ENCODE measurements at places on chromosomes 6 and 20.

DNA sequence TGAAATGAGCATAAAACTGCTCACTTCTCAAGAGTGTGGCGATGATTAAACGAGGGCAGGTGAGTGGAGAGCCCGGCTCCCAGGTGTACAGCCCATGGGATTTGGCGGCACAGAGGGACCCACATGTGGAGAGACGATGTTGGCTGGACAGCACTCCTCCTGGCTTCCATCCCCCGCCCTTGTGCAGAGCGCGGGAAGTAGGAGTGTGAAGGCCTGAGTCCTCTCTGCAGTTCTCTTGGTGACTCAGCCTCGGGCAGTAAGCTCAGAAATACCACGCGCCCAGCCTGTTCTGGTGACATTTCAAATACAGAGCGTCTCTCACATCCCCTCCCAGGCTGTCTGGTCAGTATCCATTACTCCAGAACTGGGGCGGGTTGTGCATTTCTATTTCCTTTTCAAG is 94.2 kb upstream of the SRSF6 start:
- no peak for DNase-seq

DNA sequence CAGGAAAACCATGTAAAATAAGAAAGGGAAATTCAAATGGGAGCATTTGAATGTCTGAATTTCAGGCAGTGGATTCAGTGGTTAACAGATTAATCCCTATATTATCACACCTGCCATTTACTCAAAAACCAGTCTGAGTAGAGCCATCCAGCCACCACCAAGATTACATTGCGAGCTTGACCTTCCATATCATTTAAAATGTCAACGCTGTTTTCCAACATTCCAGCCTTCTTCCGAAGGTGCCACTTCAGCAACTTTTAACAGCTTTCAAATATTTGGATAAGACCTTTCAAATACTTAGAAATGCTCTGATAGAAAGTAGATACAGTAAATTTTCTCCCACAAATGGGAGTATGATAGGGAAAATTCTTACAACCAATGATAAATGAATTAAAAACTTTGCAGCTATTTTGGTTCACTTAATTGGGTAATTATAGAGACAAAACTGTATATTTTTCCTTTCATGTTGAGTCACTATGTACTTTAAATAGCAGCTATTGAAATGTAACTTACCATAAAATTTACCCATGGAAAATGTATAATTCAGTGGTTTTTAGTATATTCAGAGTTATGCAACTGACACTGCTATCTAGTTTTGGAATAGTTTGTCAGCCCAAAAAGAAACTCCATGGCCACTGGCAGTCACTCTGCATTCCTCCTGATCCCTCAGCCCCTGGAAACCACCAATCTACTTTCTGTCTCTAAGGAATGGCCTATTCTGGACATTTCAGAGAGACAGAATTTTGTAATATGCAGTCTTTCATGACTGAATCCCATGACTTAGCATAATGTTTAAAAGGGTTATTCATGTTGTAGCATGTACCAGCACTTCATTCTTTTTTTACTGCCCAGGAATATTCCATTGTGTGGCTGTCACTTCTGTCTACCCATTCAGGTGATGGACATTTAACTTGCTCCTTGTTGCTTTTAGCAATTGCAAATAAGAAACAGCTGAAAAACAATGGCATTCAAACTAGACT is 21.5 kb downstream of the EZR start:
- no peak for DNase-seq

DNA sequence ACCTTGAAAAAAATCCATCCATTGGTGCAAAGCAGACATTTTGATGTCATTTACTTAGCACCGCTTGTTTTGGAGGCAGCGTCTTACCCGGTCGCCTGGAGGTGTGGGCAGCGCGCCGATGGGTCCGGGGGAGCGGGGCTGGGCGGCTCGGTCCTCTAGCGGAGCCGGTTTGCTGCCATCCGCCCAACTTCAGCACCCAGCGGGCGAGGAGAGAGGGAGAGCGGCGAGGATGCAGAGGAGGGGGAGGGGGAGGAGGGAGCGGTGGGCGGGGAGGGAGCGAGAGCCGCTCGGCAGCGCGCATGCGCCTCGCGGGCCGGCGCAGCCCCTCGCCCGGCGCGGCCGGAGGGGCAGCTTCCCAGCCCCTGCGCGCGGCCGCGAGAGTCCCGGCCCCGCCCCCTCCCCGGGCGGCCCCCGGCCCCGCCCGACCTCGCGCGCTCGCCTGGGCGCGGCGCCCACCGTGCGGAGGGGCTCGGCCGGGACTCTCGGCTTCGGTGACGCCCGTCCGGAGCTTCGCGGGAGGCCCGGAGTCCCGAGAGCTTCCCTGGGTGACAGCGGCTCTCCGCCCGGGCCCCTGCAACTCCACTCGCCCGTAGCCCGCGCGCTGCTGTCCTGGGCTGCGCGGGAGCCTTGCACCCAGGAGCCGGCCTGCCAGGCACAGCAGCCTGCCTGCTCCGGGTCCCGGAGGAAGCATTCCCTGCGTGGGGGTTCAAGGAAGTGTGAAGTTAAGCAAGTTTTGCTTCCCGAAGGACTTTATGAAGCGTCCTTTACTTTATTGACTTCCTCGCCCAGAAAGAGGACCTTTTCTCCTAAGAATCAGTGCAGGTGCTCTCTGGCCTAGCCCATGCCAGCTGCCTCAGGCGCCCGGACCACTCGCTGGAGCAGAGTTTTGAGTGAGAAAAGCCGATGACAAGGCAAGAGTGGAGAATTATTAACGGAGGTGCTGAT is at the start of gene RGS17:
RGS17 (minus strand) TSS at position 246 of the 945 bp plus-strand sequence. CDS start 87,264 bp downstream, outside the sequence.
- DNase-seq = no peak

- DNase-seq = no peak
These were observed 100.6 kb downstream of the HIVEP1 start for GRCh38 chr6:12112540-12113189.

DNA sequence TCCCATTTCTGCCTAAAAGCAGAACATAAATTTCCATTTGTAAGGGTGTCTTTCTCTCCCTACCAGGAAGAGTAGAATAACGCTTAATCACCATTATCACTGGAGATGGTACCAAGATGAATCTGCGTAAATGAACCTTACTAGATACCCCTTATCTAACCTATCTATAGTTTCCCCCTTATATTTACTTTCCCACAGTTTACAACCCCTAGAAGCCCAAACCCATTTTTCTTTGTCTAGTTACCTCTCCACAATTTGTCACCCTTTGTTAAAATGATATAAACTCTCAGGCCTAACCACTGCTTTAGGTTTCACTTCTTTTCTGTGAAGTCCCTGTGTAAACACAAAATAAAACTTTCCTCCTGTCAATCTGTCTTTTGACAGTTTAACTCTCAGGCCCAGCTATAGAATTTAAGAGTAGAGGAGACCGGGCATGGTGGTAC is 45.5 kb downstream of the PCNA start:
- DNase-seq = no peak

DNA sequence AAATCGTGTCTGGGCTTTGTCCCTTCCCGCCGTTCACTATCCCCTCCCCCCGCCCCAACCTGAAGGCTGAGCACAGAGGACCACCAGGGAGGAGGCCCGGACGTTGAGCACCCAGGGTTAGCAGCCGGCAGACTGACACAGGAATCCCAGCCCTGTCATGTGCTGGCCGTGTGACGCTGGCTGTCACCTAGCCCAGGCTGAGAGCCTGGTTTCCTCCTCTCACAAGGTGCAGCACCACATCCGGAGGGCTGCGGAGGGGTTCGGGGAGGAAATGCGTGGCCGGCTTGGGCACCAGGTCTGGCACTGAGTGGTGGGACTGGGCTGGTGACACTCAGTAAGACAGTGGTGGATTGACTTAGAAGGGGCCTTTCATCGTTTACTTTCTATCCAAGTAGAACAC is 4.6 kb upstream of the LSM14B start:
- DNase-seq = peak; percentile 49

DNA sequence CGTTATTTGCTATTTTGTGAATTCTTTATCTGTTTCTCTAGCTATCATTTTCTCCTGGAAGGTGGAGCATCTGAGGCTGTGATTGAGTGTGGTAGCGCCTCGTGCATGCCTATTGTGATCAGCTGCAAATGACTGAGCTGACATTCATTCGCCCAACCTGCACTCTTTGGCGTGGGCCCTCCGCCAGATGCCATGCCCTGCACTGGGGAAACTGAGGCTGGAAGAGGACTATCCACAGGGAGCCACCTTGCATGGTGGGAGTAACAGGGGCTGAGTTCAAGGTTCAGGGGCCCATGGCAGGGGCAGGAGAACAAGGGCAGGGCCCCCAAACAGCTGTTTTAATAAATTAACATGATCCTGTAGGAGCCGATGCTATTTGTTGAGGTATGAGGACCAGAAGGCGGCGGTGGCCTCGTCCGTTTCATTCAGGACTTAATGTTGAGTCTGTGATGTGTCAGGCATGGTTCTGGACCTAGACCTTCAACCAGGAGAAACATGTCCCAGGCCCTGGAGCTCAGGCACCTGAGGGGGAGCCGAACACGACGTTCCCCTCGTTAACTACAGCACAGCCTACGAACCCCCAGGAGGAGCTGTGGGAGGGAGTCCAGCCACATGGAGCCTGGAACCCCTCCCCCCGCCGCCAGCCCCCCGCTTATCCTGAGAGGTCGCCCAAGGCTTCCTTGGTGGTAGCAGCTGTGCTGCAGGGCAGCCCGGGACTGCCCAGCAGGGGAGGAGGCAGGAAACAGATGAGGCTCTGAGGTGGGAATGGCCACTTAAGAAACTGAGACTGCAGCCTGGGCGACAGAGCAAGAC is 242.9 kb downstream of the CDH4 start:
- no peak for DNase-seq

DNA sequence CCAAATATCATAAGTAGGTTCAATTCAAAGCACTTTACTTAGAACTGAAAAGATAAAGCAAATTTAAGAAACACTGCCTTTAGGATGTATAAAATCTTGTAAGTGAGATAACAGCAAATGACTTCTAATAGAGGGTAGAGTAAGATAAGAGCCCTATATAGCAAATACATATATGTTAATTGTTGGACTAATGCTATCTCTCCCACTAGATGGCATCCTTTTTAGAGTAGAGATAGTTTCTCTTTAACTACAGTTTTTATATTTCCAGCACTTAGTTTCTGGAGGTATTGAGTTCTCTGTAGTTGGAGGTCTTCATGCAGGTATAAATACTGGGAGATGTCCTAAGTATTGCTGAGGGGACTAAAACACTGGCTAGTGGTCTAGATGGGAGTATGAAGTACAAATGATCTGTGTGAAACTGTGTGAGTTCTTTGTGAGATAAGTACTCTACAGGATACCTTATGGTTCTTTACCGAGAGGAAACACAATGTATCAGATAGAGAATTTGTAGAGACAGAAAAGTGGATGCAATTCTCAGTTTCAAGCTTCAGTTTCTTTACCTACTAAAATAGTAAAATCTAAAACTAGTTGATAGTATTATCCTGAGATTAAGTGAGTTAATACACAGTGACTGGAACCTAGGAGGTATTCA is 399.3 kb downstream of the KHDRBS2 start:
- no peak for DNase-seq

DNA sequence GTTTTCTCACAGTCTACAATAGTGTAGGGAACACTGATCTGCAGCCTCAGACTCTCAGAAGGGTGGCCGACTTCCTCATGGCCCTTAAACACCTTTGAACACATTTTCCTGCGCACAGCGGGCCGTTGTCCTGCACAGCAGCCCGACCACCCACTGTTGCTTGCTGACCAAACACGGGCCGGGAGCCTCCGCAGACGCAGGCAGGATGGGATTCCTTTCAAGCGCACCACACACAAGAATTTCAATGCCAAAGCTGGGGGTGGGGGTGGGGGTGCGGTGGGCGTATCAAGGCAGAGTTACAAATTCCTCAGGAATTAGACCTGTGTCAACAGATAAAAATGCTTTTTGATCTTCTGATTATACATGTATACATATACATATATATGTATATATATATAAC is 74.5 kb downstream of the HUS1B start:
- DNase-seq = no peak

- no peak for DNase-seq
These were observed 110.3 kb downstream of the JARID2 start for GRCh38 chr6:15356179-15356578.

GRCh38 chr6:127317388-127318128 is 25.9 kb downstream of the ECHDC1 start:
- no peak for DNase-seq

DNA sequence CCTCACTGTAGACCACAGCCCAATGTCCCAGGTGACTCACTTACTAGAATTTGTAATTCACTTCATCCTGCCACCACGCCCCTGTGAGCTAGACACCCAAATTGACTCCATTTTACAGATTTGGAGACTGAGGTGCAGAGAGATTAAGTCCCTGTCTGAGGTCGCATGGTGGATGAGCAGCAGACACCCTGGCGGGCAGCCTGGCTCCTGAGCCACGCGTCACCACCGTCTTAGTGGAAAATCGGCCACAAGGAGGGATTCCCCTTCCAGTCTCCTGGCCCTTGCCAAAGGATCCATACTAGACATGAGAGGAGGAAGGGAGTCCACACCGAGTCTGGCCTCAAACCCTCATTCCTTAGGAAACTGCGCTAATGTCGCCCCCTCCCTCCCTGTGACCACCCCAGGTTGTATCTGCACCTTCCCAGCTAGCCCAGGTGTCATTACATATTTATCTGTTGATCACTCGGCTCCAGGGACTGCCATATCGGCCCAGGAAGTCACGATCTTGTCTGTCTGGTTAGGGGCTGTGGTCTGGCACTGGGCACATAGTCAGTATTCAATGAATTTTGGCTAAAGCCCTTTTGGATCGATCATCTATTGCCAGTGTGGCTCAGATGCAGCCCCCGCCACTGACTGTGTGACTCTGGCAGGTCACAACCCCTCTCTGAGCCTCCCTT is 25.7 kb upstream of the PTGIS start:
- no peak for DNase-seq

Measured in stimulated activated CD8-positive, alpha-beta memory T cell treated with anti-CD3 and anti-CD28 coated beads, Interleukin-4, amount 100 ng/mL, for 1 hour (primary cell).